ENCODE measurements at places on chromosomes 1 and 21. TPM values are rescaled to one million over a fixed set of nuclear protein-coding genes. Genes with fewer than 3 reads are reported as not detected.

Gene NR1I3
- not detected for total RNA-seq

DNA sequence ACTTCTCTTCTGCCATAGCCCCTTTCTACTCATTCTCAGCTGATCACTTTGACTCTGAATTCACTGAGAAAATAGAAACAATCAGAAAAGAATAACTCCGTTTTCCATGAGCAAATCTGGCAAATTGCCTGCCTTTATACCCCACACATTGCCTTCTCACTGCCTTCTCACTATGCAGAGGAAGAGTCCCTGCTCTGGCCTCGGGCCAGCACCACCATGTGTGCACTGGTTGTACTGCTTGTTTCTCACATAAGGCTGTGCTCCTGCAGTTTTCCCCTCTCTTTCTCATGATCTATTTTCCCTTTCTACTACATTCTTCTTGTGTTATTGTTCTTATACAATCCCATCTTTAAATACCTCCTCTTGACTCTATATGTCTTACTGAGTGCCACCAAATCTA is 2.3 kb upstream of the HMGCS2 start:
- DNase-seq = no peak

DNA sequence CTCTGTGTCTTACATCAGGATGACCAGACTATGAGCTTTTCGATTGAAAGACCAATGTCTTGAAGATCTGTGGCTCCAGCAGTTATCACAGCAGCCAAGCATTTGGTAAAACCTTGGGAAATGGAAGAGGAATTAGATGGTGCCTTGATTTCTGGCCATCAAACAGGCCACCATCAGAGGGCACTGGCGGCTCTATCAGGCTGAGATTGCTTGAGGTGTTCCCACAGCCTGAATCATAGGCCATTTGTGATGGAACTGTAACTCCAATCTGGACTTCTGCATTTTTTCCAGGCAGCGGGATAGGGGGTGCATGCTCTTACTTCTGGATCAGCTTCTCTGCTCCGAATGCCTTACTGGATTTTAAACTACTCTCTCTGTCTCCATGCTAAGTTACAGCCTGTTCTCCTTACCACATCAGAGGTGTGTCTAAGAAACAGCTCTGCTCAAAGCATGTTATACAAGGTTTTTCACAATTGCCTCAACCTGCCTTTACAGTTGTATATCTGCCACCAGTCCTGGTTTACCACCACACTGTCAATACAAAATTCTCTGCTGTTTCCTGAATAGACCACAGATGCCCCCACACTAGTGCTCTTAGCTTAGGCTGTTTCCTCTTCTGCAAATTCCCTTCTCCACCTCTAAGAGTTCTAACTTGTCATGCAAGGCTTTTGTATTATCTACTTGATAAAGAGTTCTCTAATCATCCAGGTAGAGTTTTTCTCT is 180.9 kb downstream of the PTGER3 start:
- DNase-seq = no peak

Gene RHD
- total RNA-seq = not detected

DNA sequence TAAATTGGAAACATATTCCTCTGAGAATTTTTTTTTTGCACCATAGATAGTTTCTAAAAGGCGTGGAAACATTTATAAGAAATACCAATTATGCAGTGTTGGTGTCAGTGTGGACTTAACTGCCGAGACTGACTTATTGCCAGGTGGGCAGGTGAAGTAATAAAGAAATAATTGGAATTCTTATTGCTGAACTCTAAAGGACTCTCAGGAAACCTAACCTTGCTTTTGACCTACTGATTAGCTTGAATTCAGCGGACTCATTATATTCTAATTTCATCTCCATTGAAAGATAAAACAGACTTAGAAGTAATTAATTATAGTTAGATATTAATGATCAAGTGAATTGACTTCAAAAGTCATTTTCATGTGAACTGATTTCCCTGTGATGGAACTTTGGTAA is 26.3 kb downstream of the KCNK1 start:
- no peak for DNase-seq

Gene SH2D5
- 0.53 TPM for total RNA-seq
